H54 (cell line): ENCODE measurements at places on chromosomes 7 and 10.
A peak's percentile ranks its signal among the peaks of the same experiment; 100 is the strongest.

DNA sequence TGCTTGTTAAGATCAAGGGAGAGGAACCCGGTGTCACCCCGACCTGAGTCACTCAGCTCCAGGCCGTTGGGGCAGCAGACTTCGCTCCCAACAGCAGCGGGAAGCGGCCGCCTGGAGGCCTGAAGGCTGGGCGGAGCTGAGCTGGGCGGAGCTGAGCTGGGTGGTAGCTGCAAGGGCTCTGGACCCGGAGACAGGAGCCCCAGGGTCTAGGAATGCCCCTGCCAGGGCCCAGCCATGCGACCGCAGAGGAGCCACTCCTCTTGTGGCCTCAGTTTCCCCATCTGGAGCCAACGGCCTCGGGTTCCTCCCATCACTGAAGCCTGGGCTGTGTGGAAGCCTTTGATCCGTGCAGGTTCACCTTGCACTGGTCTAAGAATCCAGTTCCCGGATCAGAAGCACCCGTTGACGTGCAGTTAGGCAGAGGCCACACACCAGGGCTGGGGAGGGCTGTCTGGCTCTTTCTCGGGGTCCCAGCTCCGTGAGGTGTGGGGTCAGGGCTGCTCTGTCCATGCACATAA, 21.9 kb upstream of the DPYSL4 start:
- no peak for DNase-seq

GRCh38 chr10:52755297-52756062, 17.1 kb downstream of the MBL2 start:
- DNase-seq = no peak

GRCh38 chr10:17622061-17622460, 4.9 kb upstream of the HACD1 start:
- no peak for DNase-seq

- DNase-seq = no peak
Measured at GRCh38 chr10:130967784-130968183, 343.7 kb downstream of the TCERG1L start.

DNA sequence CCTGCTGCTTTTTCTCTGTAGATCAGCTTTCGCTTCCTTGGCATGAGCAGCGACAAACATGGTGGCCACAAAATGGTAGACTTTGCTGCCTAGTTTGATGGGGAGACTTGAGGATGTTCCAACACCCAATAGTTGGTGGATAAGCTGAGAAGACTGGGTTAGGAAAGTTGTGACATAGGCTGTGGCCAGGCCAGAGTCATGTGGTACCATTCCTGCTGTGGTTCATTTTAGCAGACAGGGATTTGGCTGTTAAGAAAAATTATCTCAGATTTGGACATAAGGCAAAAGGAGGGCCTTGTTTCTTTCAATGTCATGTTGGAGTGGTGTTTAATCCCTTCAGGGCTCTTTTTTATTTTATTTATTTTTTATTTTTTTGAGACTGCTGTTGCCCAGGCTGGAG, 26.6 kb upstream of the FAM180A start:
- no peak for DNase-seq

- DNase-seq = no peak
Measured at GRCh38 chr10:112045938-112046337, 137.6 kb downstream of the GPAM start.

DNA sequence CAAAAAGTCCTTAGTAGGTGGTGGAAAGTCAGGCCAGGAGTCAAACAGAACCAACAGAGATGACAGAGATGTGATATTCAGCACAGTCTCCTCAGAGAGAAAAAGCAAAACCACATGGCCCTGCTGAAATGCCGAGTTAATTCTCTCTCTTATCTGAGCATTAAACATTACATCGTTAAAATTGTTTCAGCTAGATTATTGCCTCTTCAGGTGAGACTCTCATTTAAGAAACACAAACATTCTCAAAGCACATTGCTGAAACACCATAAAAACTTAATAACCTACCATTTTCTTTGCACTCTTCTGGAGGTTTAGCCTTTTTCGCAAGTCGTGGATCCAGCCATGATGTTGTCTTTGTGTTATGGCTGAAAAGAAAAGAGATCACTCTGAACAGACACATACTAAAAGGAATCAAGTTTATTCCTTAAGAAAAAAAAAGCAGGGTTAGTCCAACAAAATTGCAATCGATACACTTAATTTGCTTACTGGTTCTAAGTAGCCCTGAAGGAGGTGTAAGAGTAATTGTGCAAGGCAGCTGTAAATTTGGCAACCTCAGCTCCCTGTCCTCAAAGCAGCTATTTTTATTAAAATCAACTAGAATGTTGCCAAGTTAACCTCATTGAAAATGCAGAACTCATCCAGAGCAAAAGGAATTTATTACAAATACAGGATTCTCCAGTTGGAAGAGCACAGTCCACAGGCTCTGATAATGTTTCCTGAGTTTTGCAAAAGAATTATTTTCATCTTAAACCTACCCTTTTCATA, 691.1 kb downstream of the PHTF2 start:
- no peak for DNase-seq

GRCh38 chr7:111527545-111527944, 34.7 kb downstream of the IMMP2L start:
- DNase-seq = no peak

- no peak for DNase-seq
Measured at GRCh38 chr7:134865001-134865845, 85.8 kb downstream of the CALD1 start.

DNA sequence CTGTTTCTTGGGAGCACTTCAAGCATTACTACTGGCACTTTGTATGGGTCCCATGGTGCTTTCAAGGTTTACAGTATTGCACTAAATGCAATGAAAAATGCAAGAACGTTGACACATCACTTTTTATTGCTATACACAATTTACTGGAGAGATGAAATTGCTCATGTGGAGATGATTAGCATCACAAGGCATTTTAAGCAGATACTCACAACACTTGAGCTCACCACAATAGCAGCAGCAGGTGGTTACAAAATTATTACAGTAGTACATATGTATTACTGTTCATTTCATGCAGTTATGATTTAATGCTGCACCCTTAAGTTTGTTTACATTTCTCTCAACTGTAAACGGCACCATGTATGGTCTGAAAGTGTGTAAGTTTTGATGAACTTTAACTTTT, 537.7 kb downstream of the GRM8 start:
- no peak for DNase-seq

GRCh38 chr7:103947026-103947655, 42.3 kb downstream of the RELN start:
- DNase-seq = no peak

DNA sequence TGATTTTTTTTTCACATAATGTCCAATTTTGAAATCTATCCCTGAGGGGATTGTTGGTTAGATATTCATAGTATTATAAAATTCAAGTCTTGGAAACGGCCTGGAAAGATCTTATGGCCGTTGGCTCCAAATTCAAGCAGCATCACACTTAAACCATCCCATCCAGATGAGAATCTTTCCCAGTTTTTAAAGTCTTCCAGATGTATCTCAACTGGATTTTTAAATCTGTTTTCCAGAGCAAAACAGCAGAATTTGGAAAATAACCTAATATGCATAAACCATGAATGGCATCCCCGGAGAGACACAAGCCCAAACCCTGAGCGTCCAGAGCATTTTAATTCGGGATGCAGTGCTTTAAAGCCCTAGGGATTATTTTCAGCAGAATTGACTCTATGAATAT, 208.2 kb upstream of the PRKCQ start:
- no peak for DNase-seq

GRCh38 chr10:84991301-84991700, 662.9 kb downstream of the CCSER2 start:
- no peak for DNase-seq

GRCh38 chr10:122911889-122912484, 1.6 kb downstream of the FAM24A start:
- peak; percentile 12 for DNase-seq

- no peak for DNase-seq
Measured at GRCh38 chr10:34996843-34997242, 93.3 kb downstream of the CUL2 start.

GRCh38 chr7:75621124-75621523, 117.6 kb downstream of the HIP1 start:
- no peak for DNase-seq

GRCh38 chr10:94010116-94010515, 16.4 kb downstream of the PLCE1 start:
- no peak for DNase-seq

DNA sequence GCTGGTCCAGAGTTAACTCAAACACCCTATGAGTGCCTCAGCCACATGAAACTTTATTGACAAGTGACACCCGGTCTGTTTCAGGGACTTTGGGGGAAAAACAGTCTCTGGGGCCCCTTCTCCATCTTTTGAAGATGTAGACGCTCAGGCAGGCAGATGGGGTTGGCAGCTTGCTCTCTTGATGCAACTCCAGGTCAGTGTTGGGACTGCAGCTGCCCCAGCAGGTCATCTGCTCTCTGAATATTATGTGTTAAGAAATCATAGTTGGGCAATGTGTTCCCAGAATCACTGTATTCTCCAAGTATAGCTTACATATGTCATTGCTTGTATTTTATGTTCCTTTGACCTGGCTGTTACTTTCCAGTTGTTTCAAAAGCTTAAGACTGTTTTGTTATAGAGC, 544.9 kb upstream of the MGMT start:
- no peak for DNase-seq

- no peak for DNase-seq
Measured at GRCh38 chr10:101085846-101086245, 24.1 kb downstream of the KAZALD1 start.

- no peak for DNase-seq
Measured at GRCh38 chr10:114393482-114393881, 10.8 kb downstream of the AFAP1L2 start.

DNA sequence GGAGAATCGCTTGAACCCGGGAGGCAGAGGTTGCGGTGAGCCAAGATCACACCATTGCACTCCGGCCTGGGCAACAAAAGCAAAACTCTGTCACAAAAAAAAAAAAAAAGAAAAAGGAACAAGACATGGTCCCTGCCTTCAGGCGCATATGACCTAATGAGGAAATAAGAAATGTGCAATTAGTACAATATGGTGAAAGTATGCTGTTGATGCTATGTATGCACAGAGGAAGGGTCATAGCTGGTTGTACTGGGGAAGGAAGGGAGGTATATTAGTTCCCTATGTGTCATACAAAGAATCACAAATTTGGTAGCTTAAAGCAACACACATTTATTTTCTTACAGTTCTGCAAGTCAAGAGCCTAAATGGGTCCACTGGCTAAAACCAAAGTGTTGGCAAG, 97.8 kb upstream of the MPP7 start:
- DNase-seq = no peak

DNA sequence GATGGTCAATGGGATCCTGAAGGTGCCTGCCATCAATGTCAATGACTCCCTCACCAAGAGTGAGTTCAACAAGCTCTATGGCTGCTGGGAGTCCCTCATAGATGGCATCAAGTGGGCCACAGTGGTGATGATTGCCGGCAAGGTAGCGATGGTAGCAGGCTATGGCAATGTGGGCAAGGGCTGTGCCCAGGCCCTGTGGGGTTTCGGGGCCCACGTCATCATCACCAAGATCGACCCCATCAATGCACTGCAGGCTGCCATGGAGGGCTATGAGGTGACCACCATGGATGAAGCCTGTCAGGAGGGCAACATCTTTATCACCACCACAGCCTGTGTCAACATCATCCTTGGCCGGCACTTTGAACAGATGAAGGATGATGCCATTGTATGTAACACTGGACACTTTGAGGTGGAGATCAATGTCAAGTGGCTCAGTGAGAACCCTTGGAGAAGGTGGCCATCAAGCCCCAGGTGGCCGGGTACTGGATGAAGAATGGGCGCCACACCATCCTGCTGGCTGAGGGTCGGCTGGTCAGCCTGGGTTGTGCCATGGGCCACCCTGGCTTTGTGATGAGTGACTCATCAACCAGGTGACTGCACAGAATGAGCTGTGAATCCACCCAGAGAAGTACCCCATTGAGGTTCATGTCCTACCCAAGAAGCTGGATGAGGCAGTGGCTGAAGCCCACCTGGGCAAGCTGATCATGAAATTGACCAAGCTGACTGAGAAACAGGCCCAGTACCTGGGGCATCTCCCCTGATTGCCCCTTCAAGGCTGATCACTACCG, 63.0 kb upstream of the ANTXRL start:
- DNase-seq = no peak

GRCh38 chr7:95035295-95035694, 127.9 kb downstream of the PPP1R9A start:
- no peak for DNase-seq

DNA sequence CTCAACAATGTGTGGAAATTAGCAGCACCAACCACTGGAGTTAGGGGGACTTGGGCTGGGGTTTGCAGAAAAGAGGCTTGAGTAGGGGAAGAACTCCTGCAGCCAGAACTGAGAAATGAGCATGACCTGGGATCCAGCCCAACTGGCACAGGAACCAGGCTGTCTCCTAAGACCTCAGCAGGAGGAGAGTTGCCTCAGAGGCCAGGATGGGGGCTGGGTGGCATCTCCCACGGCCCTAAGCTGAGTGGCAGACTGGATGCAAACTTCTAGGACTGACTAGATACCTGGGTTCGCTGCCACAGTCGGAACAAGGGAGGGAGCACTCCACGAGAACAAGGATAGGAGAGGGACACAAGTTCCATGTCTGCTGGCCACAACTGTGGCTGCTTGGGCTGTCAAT, 62.6 kb downstream of the RNF32 start:
- DNase-seq = no peak

DNA sequence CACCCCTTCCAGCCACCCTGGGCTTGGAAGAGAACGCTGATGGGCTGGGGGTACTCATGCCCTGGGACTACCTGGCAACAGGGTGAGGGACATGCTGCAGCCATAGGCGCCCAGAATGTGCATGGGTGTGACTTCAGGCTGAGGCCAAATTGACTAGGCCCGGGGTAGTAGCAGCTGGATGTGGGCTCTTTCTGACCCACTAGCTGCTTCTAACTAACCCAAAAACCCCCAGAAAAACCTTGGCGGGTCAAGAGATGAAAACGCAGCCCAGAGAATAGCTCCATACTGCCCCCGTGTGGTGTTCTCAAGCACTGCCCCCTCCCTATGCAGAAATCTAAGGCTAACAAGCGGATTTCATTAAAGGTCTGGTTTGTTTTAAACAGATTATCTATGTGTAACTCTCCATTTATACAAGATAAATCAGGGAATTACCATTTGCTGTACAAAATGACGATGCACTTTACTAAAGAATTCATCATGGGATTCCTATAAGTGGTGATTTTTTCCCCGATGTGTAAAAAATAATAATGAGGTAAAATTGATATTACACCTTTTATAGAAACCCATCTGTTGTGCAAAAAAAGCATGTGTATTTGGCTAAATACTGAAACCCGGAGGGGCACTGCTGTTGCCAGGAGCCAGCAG, 4.2 kb downstream of the SMARCD3 start:
- DNase-seq = peak; percentile 87

- DNase-seq = no peak
Measured at GRCh38 chr10:93703066-93703465, 674 bp upstream of the FRA10AC1 start.

DNA sequence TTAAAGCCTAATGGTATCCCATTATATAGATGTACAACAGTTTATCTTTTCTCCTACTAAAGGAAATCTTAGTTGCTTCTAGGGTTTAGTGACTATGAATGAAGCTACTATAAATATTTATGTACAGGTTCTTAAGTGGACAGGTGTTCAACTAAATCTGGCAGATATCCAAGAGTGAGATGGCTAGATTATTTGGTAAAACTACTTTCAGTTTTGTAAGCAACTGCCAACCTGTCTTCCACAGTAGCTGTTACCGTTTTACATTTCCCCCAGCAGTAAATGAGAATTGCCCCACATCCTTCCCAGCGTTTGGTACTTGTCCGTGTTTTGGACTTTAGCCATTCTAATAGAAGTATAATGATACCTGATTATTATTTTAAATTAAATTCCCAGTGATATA, 144.9 kb upstream of the MAGI2 start:
- DNase-seq = no peak

GRCh38 chr7:139991269-139991666, 71.5 kb downstream of the PARP12 start:
- DNase-seq = no peak

- DNase-seq = no peak
Measured at GRCh38 chr7:136064081-136064480, 86.9 kb upstream of the MTPN start.
